ENCODE measurements at places on chromosomes 5 and 9. TPM values are rescaled to one million over a fixed set of nuclear protein-coding genes. Genes with fewer than 3 reads are reported as not detected.

Gene LIFR
- polyA plus RNA-seq = 29.1 TPM

Gene CBY3
- 0.18 TPM for polyA plus RNA-seq

Gene FBP1
- polyA plus RNA-seq = 3.1 TPM

Gene MARCOL
- polyA plus RNA-seq = not detected

Gene C9orf78
- 56.5 TPM for polyA plus RNA-seq

Gene PHF24
- polyA plus RNA-seq = 0.95 TPM

Gene SUSD1
- polyA plus RNA-seq = 6.2 TPM

Gene EQTN
- polyA plus RNA-seq = not detected

Gene FASTKD3
- 11.0 TPM for polyA plus RNA-seq

Gene CYLC2
- not detected for polyA plus RNA-seq

Gene WDR38
- not detected for polyA plus RNA-seq

Gene PSD2
- polyA plus RNA-seq = 1.1 TPM

Gene DCTN4
- 26.7 TPM for polyA plus RNA-seq

Gene PPP3R2
- not detected for polyA plus RNA-seq

Gene CDH10
- 1.9 TPM for polyA plus RNA-seq

Gene PDZD2
- polyA plus RNA-seq = 5.8 TPM

Gene C5orf46
- not detected for polyA plus RNA-seq

Gene DMGDH
- not detected for polyA plus RNA-seq

Gene LCP2
- not detected for polyA plus RNA-seq

Gene ALDH7A1
- 194 TPM for polyA plus RNA-seq

Gene CYSRT1
- polyA plus RNA-seq = 6.6 TPM

Gene TPPP
- polyA plus RNA-seq = 3.7 TPM

Gene GRAMD2B
- polyA plus RNA-seq = 13.3 TPM

Gene ARHGEF39
- polyA plus RNA-seq = 5.6 TPM

Gene PCDHA9
- 0.72 TPM for polyA plus RNA-seq

Gene ADAM19
- polyA plus RNA-seq = 6.5 TPM

Gene IFNA2
- polyA plus RNA-seq = not detected

Gene KCNV2
- 0.49 TPM for polyA plus RNA-seq

Gene BOD1
- 80.5 TPM for polyA plus RNA-seq

Gene DCAF12
- polyA plus RNA-seq = 36.0 TPM

Gene SPINK4
- polyA plus RNA-seq = 5.7 TPM

Gene ACOT12
- polyA plus RNA-seq = not detected

Gene SPATA9
- 1.3 TPM for polyA plus RNA-seq

Gene GRIN3A
- polyA plus RNA-seq = not detected

Gene AJM1
- polyA plus RNA-seq = 8.7 TPM

Gene PLCXD3
- polyA plus RNA-seq = 7.9 TPM

Gene MGAT1
- polyA plus RNA-seq = 63.2 TPM

Gene PCDH12
- 0.44 TPM for polyA plus RNA-seq

Gene LCN1
- 0.37 TPM for polyA plus RNA-seq

Gene SYK
- 0.04 TPM for polyA plus RNA-seq

Gene PFN3
- not detected for polyA plus RNA-seq
